Breast epithelium (tissue), 4 donors: ENCODE measurements at places on chromosomes 5 and 9.
A peak's percentile ranks its signal among the peaks of the same experiment; 100 is the strongest.

GRCh38 chr5:122430319-122430586, 118.2 kb downstream of the SNCAIP start:
- no peak for DNase-seq

DNA sequence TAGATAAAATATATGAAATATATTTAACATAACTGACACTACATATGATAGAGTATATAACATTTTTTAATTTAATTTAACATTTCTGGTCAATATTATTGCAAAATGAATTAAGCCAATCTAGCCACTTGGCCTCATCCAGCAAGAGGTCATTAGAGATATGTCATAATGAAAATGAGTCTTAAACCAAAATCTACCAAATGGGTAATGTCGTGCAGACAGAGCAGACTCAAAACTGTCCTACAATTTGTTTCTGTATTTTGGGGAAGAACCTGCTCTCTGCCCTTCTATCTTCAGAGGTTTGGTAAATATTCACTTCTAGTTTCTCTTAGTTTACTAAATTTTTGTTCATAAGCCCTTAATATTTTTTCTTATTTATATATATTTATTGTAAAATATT, 61.4 kb downstream of the ARHGEF28 start:
- DNase-seq = no peak

DNA sequence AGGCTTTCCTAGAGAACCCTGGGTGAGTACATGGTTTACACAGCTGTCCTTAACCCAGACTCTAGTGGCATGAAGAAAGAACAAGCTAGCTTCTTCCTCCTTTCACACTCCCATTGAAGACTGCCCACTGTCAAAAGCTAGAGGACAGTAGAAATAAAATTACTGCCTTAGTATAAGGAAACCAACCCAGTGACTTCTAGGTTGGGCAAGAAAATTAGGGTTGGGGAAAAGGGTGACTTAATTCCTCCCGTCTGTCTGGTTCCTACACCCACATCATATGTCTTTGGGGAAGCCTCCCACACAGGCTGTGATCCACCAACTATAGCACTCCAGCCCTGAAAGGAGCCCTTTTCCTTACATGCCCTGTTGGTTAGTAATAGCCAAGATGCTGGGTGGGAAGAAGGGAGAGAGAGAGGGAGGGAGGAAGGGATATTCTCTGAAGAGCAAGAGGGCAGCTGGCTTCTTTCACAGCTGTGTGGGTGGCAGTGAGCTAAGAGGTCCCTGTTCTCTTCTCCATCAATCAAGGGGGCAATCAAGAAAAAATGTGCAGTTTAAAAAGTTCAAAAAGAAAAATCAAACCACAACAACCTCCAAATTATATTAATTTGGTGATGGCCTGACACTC, 21.7 kb downstream of the HBEGF start:
- DNase-seq = no peak

DNA sequence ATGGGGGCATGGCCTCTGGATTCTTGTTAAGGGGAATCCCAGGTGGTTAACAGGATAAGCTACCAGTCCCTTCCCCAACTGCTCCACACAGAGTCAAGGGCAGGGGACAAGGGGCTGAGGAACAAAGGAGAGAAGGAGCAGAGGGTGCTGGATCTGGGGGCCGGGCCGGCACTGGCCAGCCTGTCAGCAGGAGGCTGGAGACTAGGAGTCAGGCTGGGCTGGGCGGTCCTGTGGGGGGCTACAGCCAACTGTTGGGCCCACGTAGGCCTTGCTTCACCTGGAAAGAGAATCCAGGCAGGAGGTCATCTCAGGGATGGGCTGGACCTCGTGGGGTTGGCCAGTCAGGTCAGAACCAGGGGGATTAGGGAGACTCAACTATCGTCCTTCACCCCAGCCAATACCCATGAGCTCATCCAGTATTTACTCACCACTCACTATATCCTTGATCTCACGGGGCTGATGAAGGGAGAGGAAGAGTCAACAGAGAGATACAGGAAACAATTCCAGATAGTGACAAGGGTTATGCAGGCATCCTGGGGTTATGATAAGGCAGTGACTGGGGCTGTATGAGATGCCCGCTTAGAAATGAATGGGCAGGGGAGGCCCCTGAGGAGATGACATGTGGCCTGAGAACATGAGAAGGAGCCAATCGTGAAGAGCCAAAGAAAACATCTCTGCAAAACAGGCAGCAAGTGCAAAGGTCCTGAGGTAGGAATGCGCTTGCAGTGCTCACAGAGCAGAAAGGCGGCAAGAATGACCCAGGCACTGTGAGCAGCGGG, 47.9 kb upstream of the SLC25A51 start:
- no peak for DNase-seq

DNA sequence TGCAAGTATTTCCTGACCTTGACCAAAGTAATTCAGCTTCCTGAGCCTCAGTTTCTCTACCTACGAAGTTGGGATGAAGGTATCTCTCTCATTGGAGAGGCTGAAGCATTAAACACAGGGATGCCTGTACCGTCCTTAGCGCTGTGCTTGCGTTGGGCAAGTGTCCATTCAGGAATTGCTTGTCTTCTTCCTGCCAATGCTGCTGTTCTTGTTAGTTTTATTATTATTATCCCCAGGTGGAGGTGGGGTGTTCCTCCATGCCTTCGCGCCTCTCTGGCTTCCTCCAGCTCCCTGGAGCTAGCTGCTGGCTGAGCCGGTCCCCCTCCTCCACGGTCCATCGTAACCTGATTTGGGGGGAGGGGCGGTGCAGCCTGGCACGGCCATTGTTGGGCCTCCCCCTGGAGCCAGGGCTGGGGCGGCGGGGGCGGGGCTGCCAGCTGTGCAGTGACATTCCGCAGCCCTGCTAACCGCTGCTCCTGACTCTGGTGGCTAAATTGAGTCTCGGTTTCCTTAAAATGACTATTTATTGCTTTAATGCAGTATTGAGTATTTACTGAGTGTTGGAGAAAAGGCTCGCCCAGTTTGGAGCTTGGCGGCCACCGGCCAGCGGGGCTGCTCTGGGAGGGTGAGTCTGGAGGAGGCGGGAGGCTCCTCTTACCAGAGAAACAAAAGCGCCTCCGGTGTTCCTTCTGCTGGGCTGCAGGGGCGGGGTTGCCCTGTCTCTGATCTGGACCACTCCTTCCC, 51.3 kb downstream of the LMX1B start:
- DNase-seq = peak; percentile 66
